ENCODE measurements at places on chromosomes 12 and 14. TPM values are rescaled to one million over a fixed set of nuclear protein-coding genes. Genes with fewer than 3 reads are reported as not detected.

DNA sequence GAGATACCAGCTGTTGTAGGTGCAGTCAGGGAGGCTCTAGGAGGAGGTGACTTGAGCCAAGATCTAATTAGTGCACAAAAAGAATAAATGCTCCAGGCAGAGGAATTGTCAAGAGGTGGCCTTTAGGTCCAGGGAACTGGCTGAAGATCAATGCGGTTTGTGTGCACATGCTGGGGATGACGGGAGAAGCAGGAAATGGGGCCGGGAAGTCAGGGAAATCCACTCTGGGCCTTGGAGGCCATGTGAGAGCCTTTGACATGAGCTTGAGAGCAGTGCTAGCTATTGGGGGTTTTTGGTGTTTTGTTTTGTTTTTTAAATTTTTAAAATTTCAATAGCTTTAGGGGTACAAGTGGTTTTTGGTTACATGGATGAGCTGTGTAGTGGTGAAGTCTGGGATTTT is 67.4 kb downstream of the MVK start:
- DNase-seq: no peak
- H3K4me3 ChIP-seq: no peak overlapping the region
- H3K36me3 ChIP-seq: no peaks in the 10 kb centered on the region
- no peaks in the 10 kb centered on the region for H3K27me3 ChIP-seq
- H3K4me1 ChIP-seq: no peaks in the 10 kb centered on the region

GRCh38 chr14:68819260-68819691 is 26.4 kb upstream of the ZFP36L1 start:
- H3K27ac ChIP-seq: peak overlapping the region; percentile 70
- no peak overlapping the region for H3K4me3 ChIP-seq
- H3K4me1 ChIP-seq: peaks cover 57% of the 10 kb centered on the region
- peak; percentile 89 for DNase-seq

DNA sequence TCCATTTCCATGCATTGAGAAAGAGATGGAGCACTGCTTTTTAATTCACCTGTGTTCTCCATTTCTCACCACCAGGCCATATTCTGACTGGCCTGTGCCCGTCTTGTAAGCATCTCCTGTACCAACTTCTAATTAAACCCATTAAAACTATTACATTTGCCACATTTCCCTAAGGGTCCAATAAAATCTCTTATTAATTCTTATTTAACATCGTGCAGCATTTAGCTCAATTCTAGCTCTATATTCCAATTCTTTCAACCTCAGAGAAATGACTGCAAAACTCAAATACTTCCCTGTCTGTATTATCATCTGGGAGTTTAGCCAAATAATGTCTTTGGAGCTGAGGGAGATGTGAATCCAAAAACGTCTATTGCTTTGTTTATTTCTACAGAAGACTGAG is 495.4 kb upstream of the TMEM132C start:
- DNase-seq: no peak
- peaks cover 3% of the 10 kb centered on the region for H3K27me3 ChIP-seq
- no peak overlapping the region for H3K27ac ChIP-seq
- no peak overlapping the region for H3K4me3 ChIP-seq

- no peak for DNase-seq
- no peak overlapping the region for H3K27ac ChIP-seq
- no peak overlapping the region for H3K4me3 ChIP-seq
- H3K4me1 ChIP-seq: peaks cover 22% of the 10 kb centered on the region
- no peaks in the 10 kb centered on the region for H3K36me3 ChIP-seq
- H3K27me3 ChIP-seq: no peaks in the 10 kb centered on the region
Measured at GRCh38 chr12:6163416-6164060, 36.7 kb upstream of the CD9 start.

The CCDC175 gene
- not detected for total RNA-seq

Measured in activated naive CD4-positive, alpha-beta T cell treated with anti-CD3 and anti-CD28 coated beads for 36 hours (primary cell).